ENCODE measurements at places on chromosomes 12 and 14. TPM values are rescaled to one million over a fixed set of nuclear protein-coding genes. Genes with fewer than 3 reads are reported as not detected.

DNA sequence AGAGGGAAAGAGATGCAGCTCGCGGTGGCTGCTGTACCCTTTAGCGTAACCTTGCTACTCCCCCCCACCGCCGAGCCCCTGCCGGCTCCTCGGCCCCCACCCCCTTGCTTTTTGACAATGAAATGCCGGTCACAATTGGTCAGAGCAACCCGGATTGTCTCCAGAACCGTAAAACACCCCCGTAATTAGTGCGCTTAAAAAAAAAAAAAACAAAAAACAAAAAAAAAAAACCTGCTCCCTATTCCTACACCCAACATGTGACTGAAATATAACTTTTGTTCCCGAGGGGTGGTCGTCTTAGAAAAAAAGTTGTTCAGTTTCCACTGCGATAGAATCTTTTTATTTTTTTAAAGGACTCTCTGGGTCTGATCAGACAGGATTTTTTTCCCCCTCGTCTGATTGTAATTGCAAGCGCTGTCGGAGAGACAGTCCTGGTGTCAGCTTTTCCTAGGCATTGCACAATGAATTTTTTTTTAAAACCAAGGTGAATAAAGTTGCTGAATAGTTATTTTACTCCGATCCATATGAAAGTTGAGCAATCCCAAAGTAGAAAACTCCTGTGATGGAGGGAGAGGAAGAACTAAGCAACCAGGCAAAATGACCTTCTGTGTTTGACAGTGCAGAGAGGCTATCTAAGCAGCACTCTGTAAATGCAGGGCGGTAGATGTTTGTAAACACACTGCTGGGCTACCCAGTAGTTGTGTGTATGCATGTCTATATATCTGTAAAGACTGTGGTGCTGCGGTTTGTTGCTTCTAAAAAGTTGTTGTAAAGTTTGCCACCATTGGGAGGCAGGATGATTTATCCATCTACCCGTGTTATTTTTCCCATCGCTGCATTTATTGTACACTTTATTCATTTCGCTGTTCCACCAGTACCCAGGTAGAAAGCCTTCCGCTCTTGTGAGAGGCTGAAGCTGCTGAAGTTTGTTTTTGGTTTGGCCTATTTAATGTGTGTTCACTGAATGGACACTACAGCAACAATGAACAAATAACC is 1.1 kb downstream of the ETV6 start:
- no peak for DNase-seq

The FAM161B gene
- polyA plus RNA-seq = 11.5 TPM

The ESPL1 gene
- polyA plus RNA-seq = 13.1 TPM

GRCh38 chr12:75571204-75571603 is 59.8 kb upstream of the KRR1 start:
- no peak for DNase-seq

Measured in right lung (tissue), 10 donors.